ENCODE measurements at places on chromosomes 2 and 18. TPM values are rescaled to one million over a fixed set of nuclear protein-coding genes. Genes with fewer than 3 reads are reported as not detected.

GRCh38 chr18:1002653-1003178 lies 98.0 kb downstream of the ADCYAP1 start:
- DNase-seq, result peak; percentile 93

DNA sequence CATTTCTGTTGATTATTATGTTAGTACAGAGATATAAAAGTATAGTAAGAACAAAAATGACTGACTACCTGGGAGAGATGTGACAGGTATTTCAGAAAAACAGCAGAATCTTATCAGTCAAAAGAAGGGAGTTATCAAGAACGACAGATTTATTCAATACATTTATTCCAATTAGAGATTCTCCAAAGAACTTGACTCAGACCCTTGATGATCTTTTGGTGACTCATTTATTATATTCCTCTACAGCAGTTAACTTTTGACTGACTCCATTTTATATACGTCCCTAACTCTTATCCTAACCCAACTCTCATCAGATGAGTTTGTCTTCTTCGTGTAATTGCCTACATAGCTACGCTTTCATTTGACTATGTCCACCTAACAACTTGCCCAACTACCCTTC lies 91.1 kb downstream of the C2orf74 start:
- DNase-seq, result no peak

Gene ALPP
- total RNA-seq, result not detected

GRCh38 chr2:159262226-159262625 lies 24.3 kb downstream of the WDSUB1 start:
- no peak for DNase-seq

GRCh38 chr18:13211534-13211933 lies 7.0 kb upstream of the LDLRAD4 start:
- DNase-seq, result no peak

DNA sequence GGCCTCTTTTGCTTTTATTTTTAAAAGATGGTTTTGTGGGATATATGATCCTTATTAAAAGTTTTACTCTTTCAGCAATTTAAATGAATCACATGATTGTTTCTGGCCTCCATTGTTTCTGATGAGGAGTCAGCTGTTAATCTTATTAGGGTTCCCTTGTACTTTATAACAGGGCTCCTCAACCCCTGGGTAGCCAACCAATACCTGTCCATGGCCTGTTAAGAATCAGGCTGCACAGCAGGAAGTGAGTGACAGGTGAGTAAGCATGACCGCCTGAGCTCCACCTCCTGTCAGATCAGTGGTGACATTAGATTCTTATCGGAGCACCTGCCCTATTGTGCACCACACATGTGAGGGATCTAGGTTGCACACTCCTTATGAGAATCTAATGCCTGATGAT lies 45.1 kb upstream of the FAM98A start:
- DNase-seq, result no peak
